ENCODE measurements at places on chromosomes 7 and 10.

DNA sequence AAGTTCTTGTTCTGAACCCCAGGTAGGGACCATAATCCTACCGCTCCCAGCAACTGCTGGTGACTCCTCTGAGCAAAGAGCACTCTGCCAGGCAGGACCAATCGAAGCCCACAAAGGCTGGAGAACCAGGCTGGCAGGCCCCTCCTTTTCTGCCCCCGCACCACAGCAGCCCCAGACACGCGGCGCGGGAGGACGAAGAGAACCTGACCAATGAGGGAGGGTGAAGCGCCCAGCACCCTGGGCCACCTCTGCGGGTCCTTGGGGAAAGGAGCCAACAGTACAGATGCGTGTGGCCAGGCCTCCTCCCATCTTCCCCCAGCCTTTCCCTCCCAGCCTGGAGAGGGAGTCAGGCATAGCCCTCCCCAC, 25.9 kb downstream of the CTBP2 start:
- DNase-seq: no peak

GRCh38 chr10:72746426-72747363, 54.8 kb downstream of the MCU start:
- no peak for DNase-seq

GRCh38 chr10:126893841-126894240, 11.4 kb upstream of the DOCK1 start:
- DNase-seq: no peak

- DNase-seq: no peak
Observed at GRCh38 chr7:11539853-11540252, 292.1 kb downstream of the THSD7A start.

GRCh38 chr7:131016230-131016629, 282.2 kb upstream of the KLF14 start:
- no peak for DNase-seq

- no peak for DNase-seq
Observed at GRCh38 chr7:151838861-151839381, 38.0 kb downstream of the PRKAG2 start.

- no peak for DNase-seq
Observed at GRCh38 chr7:46131916-46132795, 211.1 kb upstream of the IGFBP3 start.

DNA sequence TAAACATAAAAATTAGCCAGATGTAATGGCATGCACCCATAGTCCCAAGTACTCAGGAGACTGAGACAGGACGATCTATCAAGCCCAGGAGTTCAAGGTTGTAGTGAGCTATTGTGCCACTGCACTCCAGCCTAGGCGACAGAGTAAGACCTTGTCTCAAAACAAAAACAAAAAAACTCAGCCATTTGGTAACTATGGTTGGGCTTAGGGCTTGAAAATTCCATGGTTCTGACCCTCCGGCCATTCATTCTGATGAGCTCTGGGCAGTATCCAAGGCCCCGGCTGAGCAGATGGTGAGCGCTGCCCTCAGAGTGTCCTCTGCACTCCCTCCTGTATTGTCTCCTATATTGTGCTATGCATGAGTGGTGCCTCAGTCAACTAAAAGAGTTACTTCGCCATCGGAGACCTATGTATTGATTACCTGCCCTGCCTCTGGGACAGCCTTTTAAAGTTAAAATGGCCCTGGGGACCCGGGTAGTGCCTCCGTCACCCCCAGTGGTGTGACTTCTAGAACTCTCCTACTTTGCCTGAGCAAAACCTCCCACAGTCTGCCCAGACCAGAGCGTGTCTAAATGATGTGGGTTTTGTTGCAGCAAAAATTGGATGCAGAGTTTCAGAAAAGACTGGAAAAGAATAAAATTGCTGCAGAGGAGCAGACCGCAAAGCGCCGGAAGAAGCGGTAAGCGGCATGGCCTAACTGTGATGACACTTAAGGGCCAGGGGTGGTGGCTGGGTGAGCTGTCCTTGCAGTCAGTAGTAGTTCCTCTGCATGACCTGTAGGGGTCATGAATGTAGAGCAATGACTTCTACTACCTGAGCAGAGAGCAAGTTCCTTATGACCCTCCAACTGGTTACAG, 8.1 kb downstream of the PRKRIP1 start:
- DNase-seq: peak; percentile 47

- no peak for DNase-seq
Observed at GRCh38 chr10:97267671-97268070, 24.8 kb downstream of the ARHGAP19 start.

- peak; percentile 59 for DNase-seq
Observed at GRCh38 chr10:11611248-11612020, at the start of gene USP6NL. USP6NL (minus strand) TSS chr10:11611650; CDS start chr10:11597634, 14,016 bp downstream.

- no peak for DNase-seq
Observed at GRCh38 chr7:45569290-45569685, 4.9 kb upstream of the ADCY1 start.

DNA sequence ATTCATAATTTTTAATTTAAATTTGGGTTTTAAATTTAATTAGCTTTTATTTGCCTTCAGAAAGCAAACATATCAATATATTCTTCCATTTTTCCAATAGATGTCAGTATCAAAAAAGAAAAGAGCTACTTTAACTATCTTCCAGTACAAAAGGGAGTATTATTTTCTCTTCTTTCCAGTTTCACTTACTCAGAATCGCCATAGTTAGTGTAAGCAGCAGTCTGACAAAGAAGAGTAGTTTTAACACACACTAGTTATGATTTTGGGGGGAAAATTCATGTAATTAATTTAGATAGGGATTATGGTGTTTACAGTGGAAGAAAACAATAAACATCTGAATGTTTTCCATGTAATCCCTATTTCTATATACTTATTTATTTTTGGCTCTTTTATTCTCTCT, 272.6 kb upstream of the DGKB start:
- no peak for DNase-seq

DNA sequence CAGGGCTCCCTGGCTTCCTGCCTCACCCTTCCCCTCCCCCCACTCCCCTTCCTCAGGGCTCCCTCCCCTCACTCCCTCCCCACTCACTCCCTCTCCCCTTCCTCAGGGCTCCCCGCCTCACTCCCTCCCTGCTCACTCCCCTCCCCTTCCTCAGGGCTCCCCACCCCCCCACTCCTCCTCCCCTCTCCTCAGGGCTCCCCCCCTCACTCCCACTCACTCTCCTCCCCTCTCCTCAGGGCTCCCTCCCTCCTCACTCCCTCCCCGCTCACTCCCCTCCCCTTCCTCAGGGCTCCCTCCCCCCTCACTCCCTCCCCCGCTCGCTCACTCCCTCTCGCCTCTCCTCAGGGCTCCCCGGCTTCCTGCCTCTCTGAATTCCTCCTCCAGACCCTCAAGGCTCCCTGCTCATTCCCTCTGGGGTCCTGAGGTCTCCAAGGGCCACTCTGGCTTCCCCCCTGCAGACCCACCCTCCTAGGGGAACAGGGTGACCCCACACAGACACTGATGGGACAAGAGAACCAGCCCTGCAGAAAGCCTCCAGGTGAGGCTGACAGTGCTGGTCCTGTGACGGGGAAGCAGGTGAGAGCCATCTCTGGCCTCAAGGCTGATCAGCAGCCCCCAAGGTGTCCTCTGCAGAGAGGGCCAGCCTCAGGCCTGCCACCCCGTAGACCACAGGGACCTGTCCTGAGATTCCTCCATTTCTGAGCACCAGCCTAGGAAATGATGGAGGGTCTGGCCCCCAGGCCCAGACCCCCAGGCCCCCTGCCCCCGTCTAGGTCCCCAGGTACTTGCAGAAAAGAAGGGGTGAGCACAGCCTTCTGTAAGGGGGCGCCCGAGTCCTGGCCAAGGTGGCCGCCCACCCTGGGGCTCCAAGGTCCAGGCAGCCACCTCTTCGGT, 47.2 kb downstream of the PWWP2B start:
- DNase-seq: peak; percentile 78

DNA sequence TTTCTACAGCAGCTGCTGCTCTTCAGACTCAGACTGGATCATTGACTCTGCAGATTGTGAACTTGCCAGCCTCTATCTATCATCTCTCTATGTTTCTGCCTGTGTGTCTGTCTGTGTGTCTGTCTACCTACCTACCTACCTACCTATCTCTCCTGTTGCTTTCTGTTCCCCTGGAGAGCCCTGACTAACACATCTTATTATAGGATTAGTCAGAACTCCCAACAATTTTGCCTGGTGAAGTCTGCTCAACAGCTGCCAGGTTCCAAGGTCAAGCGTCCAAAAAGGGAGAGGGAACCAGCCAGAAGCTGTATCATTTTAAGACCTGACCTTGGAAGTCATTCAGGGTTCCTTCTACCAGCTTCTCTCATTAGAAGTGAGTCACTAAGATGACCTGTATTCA, 579.0 kb upstream of the DPP6 start:
- DNase-seq: no peak

- no peak for DNase-seq
Observed at GRCh38 chr10:28082316-28082715, 83.4 kb upstream of the ODAD2 start.

DNA sequence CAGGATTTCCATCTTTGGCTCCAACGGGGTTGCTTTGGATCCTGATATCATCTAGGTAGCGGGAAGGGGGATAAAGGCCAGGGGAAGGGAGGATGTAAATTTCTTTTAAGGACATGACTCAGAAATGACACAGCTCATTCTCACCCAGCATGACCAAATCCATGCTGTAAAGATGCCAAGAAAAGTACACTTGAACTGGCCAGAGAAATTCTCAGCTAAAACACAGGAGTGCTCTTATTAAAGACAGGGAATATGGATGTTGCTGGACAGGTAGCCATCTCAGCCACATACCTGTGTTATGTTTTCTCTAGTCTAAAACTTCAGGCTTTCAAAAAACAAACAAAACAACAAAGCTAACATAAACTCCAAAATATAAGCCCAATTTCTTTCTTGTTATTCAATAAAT, 68.3 kb downstream of the NAMPT start:
- no peak for DNase-seq

DNA sequence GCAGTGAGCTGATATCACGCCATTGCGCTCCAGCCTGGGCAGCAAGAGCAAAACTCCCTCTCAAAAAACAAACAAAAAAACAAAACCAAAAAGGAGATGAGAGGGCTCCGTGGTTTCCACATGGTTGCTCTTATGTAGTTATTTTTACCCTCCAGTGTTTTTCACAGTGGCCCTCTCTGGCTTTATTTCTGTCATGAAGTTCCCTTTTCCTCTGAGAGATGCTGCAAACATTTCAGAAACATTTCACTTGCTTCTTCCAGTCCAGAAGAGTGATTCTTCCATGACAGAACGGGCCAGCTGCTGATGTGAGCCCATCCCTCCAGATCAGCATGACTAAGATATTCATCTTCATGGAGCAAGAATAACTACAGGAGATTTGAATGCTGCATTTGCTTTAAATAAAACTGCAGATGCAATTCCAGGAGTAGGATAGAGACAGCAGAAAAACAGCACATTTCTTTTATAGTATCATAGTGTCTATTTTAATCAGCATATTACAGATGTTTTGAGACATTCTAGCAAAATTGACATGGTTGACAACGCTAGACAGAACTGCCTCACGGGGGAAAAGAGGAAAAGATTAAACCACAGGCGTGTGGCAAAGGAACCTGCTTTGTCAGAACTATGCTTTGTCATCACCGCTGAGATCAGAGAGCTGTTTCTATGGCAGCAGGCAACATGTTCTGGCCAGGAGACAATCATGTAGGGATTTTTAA, 40.3 kb downstream of the NRCAM start:
- DNase-seq: peak; percentile 27

- DNase-seq: no peak
Observed at GRCh38 chr7:71198887-71199286, 66.9 kb downstream of the GALNT17 start.

GRCh38 chr10:101766306-101766705, 9.6 kb downstream of the FGF8 start:
- DNase-seq: no peak

- no peak for DNase-seq
Observed at GRCh38 chr7:27153526-27153925, 1.1 kb upstream of the HOXA3 start.

- DNase-seq: no peak
Observed at GRCh38 chr7:4689668-4690067, 7.6 kb downstream of the FOXK1 start.

DNA sequence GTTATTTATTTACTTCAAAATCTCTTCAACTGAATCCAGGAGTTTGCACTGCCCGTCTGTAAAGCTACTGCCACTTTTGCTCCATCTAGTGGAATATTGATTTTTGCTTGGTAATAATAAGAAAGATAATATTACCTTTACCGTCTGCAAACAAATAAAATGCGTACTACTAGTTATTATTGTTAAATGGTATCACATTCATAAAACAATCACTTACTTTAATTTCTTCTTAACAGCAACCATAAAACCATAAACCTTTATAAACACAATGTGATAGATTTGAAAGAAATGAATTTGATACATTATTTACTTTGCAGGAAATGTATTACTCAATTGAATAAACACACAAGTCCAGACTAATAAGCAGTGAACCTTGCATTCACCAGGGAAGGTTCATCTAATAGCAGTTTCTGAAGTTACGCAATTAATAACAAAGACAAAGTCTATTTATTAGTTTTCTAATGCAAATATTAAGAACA, 6.4 kb downstream of the AGMO start:
- DNase-seq: peak; percentile 37

- no peak for DNase-seq
Observed at GRCh38 chr7:121116396-121116795, 127.9 kb downstream of the CPED1 start.

- no peak for DNase-seq
Observed at GRCh38 chr10:124994573-124995473, 52.9 kb downstream of the ZRANB1 start.

DNA sequence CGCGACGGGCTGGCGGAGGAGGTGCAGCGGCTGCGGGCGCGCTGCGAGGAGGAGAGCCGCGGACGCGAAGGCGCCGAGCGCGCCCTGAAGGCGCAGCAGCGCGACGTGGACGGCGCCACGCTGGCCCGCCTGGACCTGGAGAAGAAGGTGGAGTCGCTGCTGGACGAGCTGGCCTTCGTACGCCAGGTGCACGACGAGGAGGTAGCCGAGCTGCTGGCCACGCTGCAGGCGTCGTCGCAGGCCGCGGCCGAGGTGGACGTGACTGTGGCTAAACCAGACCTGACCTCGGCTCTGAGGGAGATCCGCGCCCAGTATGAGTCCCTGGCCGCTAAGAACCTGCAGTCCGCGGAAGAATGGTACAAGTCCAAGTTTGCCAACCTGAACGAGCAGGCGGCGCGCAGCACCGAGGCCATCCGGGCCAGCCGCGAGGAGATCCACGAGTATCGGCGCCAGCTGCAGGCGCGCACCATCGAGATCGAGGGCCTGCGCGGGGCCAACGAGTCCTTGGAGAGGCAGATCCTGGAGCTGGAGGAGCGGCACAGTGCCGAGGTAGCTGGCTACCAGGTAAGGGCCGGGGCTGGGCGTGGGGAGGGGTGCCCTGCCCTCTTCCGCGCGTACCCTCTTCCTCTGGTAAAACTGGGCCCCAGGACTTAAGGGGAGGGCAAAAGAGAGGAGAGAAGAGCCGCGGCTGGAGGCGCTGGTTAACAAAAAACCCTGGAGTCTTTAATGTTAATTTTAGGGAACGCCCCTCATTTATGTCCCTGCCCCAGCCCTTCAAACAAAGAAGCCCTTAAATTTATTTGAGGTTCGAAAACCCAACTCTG, 987 bp downstream of the INA start:
- peak; percentile 27 for DNase-seq

- DNase-seq: no peak
Observed at GRCh38 chr7:44063894-44064651, 1.3 kb downstream of the PGAM2 start.

Measured in NCI-H510A treated with DMSO at 0.1 percent for 48 hours (cell line).